Stimulated activated CD4-positive, alpha-beta T cell treated with anti-CD3 and anti-CD28 coated beads, Interleukin-15, amount 100 ng/mL, for 24 hours (primary cell): ENCODE measurements at places on chromosomes 5 and 9.

GRCh38 chr5:14379739-14380497, 201.7 kb upstream of the OTULINL start:
- no peak for DNase-seq

- no peak for DNase-seq
Observed at GRCh38 chr5:141903261-141903660, 20.4 kb upstream of the DELE1 start.

DNA sequence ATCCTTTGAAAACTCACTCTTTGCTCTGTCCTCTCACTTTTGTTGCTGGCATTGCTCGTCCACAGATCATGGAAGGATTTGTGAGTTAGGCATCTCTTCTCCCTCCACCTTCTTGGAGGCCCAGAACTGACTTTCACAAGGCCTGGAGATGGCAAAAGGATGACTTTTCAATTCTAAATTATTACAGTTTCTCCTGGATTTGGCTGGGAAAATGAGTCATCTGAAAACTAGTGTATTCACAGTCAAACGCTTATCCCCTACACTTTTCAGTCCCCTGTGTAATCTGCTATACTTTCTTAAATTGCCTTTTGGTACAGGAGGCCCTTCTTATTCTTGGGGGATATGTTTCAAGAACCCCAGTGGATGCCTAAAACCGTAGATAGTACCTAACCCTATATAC, 35.6 kb downstream of the ADRA1B start:
- no peak for DNase-seq

GRCh38 chr9:110443866-110444220, 106.2 kb upstream of the TXNDC8 start:
- DNase-seq = no peak

GRCh38 chr5:39447968-39448367, 23.2 kb upstream of the DAB2 start:
- DNase-seq = no peak

GRCh38 chr5:93076566-93076965, 504.5 kb downstream of the NR2F1-AS1 start:
- no peak for DNase-seq

- DNase-seq = no peak
Observed at GRCh38 chr5:150774145-150774544, 4.4 kb upstream of the SMIM3 start.
